Inflammatory macrophage (primary cell): ENCODE measurements at places on chromosomes 2 and 18.

GRCh38 chr2:70087702-70088597 lies 673 bp downstream of the PCBP1 start:
- DNase-seq, result peak; percentile 75

DNA sequence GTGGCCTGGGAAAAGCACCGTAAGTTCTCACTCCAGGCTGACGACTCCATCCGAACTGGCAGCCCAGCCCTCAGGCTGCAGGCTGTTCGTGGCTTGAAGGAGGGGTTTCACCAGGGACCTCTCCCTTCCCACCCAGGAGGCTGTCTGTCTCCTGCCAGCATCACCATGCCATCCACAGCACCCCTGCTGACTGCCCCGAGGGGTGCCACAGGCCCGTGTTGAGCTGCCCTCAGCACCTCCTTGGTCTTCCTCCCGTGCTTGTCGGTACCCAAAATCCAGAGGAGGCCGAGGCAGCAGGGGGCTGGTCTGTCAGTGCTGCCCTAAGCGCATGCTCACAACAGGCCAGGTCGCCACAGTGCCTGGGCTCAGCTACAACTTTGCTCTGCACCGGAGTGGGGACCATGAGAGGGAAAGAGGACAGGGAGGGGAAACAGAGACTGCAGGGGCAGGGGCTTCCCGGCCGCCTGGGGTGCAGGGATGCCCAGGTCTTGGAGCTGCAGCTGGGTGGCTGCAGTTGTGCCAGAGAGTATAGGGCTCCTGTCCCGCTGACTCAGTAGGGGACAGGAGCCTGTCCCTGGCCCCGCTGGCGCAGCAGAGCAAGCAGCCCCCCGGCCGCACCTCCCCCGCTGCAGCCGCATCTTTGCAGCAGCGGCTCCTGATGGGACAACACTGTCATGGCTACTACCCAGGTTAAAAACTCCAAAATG lies 963.7 kb upstream of the CRIM1 start:
- no peak for DNase-seq

DNA sequence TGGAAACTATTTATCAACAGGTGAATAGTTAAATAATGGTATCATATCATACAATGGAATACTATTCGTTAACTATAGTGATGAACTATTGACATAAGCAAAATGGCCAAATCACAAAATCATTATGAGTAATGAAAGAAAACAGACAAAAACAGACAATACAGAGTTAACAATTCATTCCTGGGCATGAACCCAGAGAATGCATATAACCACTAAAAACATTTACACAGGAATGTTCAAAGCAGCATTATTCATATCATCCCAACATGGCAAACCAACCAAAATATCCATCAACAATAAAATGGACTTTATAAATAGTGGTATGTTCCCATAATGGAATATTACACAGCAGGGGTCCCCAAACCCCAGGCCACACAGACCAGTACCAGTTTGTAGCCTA lies 131.2 kb upstream of the CYP1B1 start:
- no peak for DNase-seq

- no peak for DNase-seq
These were observed 93.9 kb downstream of the RHOB start for GRCh38 chr2:20540587-20541293.

- no peak for DNase-seq
These were observed 185.7 kb upstream of the KLHL29 start for GRCh38 chr2:23199115-23199918.

DNA sequence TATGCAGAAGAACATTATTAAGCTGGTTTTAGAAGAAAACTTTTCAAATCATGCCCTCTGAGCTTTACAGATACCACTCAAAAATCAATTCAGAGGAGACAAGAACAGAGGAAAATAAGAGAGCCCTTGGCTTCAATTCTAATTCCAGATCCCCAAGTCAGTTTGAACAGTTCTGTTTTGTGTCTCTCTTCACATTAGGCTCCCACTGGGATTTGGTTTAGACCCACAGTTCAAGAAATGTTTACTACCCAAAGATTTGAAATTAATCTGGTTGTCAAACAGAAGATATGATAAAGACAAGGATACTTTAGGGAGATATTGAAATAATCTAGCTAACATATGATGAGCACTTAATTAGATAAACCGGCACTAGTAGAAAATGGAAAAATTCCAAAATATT lies 329.5 kb downstream of the RAD51AP2 start:
- DNase-seq, result no peak

DNA sequence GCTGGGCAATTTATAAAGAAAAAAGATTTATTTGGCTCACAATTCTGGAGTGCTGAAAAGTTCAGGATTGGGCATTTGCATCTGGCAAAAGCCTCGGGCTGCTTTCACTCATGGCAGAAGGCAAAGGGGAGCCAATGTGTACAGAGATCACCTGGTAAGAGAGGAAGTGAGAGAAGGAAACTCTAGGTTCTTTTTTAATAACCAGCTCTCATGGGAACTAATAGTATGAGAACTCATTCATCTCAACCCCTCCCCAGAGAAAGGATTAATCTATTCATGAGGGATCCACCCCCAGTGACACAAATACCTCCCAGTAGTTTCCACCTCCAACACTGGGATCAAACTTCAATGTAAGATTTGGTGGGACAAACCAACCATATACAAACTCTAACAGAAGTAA lies 129.0 kb downstream of the EVA1A start:
- DNase-seq, result no peak

DNA sequence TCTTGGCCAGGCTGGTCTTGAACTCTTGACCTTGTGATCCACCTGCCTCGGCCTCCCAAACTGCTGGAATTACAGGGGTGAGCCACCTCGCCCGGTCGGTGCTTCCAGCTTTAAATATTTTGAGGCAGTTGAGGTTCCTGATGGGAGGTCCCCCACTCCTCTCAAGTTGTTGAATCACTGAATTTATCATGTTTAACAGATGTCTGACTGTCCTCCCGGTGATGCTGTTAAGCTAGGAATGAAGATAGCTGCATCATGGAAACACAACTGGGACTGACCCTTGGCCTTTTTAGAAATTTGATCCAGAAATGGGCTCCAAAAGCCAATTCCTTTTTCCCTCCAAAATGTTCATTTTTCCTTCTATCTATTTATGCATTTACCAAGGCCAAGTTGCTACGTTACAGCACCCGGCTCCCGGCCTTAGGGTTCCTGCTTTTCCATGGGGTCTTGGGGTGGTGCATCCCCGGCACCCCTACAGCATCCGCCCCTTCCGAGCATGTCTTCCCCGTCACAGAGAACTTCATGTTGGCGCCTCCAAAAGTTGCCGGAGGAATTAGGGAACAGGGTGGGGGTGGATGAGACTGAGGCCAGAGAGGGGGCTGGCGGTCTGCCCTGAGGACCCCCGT lies 43.9 kb downstream of the PAX8 start:
- DNase-seq, result no peak

DNA sequence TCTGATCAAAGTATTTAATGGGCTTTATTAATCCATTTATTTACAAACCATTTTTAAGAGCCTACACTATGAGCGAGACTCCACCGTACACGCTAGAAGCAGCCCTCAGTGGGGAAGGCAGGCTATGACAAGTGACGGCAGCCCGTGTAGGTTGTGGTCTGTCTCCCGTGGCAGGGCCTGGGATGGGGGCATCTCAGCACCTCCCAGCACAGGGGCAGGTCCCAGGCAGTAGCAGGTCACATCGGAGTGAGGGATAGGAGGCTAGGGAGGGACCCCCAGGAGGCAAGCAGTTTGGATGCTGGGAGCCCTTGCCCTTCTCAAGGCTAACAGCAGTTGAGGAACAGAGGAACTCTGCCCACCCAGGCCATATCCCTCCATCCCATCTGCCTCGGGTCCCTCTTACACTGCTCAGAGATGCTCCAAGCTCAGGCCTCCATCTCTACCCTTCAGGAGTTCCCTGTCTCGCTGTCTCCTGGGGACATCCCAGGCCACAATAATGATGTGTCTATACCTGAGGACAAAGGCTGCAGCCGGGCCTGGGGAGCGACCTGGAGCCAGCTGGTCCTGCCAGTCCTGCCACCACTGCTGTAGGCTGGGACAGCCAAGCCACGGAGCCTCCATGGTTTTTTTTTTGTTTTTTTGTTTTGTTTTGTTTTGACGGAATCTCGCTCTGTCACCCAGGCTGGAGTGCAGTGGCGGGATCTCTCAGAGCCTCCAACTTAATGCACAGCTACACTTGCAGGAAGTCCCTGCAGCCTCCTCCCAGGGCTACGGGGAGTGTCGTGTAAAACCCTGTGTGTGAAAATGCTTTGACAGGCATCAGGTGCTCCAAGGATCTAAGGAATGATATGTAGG lies 92.0 kb downstream of the NDUFA10 start:
- no peak for DNase-seq

DNA sequence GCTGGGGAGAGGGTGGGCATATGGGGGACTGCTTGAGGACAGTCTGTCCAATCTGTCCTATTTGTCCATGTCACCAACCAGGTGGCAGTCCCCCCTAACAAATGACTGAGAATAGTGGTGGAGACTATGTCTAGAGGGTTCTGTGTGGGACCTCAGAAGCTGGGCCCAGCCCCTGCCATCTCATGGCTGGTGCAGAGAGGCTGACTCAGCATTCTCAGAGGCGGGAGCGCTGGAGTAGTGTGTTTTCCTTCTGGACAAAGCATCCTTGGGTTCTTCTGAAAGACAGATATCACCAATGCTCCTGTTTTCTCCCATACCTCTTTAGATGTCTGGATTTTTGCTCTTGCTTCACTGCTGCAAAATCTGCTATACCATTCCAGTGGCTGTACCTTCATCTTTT lies 44.1 kb upstream of the SP140L start:
- DNase-seq, result no peak

- DNase-seq, result no peak
These were observed 109.2 kb upstream of the RAB12 start for GRCh38 chr18:8499810-8500675.

DNA sequence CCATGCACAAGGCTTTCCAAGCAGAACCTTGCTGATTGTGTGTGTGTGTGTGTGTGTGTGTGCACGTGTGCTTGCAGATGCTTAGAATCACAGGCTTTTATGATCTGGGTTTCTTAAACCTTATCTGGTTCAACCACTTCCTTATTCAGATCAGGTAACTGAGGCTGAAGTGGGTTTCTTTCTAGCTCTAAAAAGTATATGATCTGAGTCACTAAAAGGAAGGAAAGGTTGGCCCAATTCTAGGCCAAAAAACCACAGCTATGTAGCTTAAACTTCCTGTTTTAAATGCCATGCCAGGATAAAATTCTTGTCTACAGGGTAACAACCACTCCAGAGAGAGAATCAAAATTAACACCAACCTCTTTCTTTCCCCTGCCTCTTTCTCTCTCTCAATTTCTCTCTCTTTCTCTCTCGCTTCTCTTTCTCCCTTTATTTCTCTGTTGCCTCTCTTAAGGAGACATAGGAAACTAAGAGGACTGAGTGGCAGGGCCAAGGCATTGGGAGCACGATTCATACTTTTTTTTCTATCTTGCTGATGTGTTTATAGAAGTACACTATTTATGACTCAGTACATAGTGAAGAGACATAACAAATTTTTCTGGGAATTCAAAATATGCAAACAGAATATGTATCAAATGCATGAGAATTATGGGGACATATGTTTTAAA lies 140.3 kb downstream of the TRIB2 start:
- DNase-seq, result peak; percentile 26

GRCh38 chr2:45816272-45816671 lies 164.8 kb downstream of the PRKCE start:
- DNase-seq, result no peak

DNA sequence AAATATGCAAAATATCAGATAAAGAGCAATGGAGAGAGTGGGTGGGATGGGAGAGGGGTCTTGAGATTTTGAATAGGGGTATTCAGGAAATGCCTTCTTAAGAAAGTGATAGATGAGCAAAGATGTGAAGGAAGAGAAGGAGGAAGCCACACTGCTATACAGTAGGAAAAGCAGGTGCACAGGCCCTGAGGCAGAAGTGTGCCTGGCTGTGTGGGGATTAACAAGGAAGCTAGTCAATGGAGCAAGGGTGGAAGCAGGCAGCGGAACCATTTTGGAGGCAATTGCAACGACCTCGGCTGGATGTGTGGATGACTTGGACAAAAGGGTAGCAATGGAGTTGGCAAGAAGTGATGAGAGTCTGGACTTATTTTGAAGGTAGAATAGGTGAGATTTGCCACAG lies 11.0 kb upstream of the CNGA3 start:
- no peak for DNase-seq

DNA sequence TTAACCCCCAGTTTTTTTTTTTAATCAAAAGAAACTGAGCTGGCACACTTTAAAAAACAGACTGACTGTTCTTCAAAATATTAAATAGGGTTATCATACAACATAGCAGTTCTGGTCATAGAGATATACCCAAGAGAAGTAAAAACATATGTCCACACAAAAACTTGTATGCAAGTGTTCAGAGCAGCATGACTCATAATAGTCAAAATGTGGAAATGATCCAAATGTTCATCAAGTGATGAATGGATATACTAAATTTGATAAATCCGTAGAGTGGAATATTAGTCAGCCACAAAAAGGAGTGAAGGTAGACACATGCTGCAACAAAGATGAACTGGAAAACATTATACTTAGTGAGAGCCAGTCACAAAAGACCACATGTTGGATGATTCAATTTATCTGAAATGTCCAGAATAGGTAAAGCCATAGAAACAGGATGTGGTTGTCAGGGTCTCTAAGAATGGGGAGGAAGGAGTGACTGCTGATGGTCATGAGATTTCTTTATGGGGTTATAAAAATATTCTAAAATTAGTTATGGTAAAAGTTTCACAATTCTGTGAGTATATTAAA lies 5.1 kb downstream of the SMIM21 start:
- no peak for DNase-seq

DNA sequence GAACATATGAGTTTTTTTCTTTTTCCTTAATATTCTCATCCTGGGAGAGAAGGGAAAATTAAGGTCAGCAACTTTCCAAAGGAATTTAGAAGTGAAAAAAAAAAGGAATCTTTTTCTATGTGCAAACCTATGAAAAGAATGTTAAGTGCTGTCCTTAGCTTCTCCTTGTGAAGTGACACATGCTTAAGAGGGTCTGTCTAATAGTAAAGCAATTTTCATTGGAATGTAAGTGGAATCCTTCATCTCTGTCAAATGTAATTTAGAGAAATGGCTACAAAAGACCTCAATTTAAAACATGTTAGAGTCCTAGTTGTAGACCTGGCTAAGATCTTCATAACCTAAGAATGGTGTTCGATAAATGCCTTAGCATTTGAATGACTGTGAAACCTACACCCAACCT lies 117.4 kb upstream of the EPB41L3 start:
- DNase-seq, result no peak
